Pancreas (tissue), 10 donors: ENCODE measurements at places on chromosomes 3 and 15. TPM values are rescaled to one million over a fixed set of nuclear protein-coding genes. Genes with fewer than 3 reads are reported as not detected.

The BFSP2 gene
- total RNA-seq = not detected

The CALML4 gene
- 4.7 TPM for total RNA-seq

The LMOD3 gene
- not detected for total RNA-seq

The GATA2 gene
- total RNA-seq = 17.1 TPM

The GOLGA8K gene
- total RNA-seq = 1.4 TPM

The SKOR1 gene
- 0.09 TPM for total RNA-seq

The CRYGS gene
- 3.0 TPM for total RNA-seq

The SQOR gene
- 23.7 TPM for total RNA-seq

The IL12A gene
- 0.69 TPM for total RNA-seq

The PARP15 gene
- total RNA-seq = 0.41 TPM

The SERPINI2 gene
- total RNA-seq = 310 TPM

The ZDHHC19 gene
- total RNA-seq = 0.21 TPM

The KY gene
- total RNA-seq = not detected

The CD86 gene
- total RNA-seq = 3.6 TPM

The ABTB1 gene
- 17.2 TPM for total RNA-seq

The ACOX2 gene
- 1.3 TPM for total RNA-seq

The ARGFX gene
- not detected for total RNA-seq

The SLC25A36 gene
- 44.9 TPM for total RNA-seq

The GOLGA8H gene
- total RNA-seq = 1.1 TPM

The GCSAM gene
- not detected for total RNA-seq

The DNAH1 gene
- 3.0 TPM for total RNA-seq

The SH3GL3 gene
- not detected for total RNA-seq

The AEN gene
- total RNA-seq = 26.2 TPM

The STXBP5L gene
- total RNA-seq = 0.19 TPM
